ENCODE measurements at places on chromosomes 4 and X. TPM values are rescaled to one million over a fixed set of nuclear protein-coding genes. Genes with fewer than 3 reads are reported as not detected.

DNA sequence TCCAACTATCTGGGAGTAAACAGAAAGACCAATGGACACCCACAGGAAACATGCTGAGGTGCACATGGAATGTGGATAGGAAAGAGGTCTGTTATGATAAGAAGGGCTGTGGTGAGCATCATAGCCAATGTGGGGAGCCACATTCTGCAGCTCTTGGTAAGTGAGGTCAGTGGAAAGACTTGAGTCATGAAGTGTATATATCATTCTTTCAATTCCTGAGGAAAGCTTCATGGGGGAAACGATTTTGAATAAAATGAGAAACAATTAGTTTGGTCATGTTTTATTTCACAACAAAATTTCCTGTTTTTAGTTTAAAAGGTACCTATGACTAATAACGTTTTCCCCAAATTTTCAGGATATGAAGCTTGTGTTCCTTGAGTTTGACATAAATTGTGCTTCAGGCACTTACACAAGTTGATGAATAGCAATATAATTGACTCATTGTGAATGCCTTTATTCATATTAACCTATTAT lies 41.4 kb upstream of the RASSF6 start:
- peaks cover 2% of the 10 kb centered on the region for H3K27me3 ChIP-seq
- peak; percentile 23 for DNase-seq
- H3K4me3 ChIP-seq, result no peak overlapping the region
- no peaks in the 10 kb centered on the region for H3K36me3 ChIP-seq

DNA sequence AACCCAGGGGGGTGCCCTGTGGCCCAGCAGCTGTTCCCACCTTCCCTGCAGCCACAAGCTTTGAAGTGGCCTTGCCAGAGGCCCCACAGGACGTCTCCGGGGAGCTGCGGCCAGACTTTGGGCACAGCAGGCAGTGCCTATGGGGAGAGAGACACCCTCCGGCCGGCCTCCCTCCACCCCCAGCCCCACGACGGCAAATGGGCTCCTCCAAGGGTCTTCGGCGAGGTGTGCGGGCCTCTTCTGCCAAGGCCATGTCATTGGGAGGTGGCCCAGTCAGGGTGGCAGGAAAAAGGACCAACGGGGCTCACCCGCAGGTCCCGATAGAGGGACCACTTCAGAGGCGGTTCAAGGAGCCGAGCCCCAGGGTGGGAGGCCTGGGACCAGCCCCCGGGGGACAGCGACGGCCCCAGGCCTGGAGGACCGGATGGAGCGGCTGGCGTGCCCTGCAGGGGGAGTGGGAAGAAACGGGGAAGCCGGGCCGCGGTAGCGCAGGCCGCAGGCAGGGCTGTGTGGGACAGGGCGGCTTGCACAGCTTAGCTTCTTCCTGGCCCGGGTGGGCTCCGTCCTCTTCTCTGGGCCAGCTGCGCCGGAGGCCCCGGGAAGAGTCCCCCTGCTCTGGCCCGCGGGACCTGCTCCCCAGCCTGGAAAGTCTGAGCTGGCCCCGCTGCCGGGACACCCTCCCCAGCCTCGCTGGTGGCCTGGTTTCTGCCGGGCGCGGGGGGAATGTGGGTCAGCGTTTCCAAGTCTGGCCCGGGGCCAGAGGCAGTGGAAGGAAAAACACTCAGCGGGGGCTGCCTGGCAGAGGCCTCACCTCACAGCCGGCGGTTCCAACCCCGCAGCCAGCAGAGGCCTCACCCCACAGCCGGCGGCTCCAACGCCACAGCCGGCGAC lies 21.9 kb upstream of the SPON2 start:
- peaks cover 5% of the 10 kb centered on the region for H3K36me3 ChIP-seq
- DNase-seq, result peak; percentile 4
- H3K27me3 ChIP-seq, result no peaks in the 10 kb centered on the region
- H3K4me3 ChIP-seq, result no peak overlapping the region

GRCh38 chr4:14115106-14115505 lies 487.6 kb upstream of the BOD1L1 start:
- peaks cover 7% of the 10 kb centered on the region for H3K4me1 ChIP-seq
- DNase-seq, result no peak
- peaks cover 3% of the 10 kb centered on the region for H3K27me3 ChIP-seq
- H3K4me3 ChIP-seq, result no peak overlapping the region

DNA sequence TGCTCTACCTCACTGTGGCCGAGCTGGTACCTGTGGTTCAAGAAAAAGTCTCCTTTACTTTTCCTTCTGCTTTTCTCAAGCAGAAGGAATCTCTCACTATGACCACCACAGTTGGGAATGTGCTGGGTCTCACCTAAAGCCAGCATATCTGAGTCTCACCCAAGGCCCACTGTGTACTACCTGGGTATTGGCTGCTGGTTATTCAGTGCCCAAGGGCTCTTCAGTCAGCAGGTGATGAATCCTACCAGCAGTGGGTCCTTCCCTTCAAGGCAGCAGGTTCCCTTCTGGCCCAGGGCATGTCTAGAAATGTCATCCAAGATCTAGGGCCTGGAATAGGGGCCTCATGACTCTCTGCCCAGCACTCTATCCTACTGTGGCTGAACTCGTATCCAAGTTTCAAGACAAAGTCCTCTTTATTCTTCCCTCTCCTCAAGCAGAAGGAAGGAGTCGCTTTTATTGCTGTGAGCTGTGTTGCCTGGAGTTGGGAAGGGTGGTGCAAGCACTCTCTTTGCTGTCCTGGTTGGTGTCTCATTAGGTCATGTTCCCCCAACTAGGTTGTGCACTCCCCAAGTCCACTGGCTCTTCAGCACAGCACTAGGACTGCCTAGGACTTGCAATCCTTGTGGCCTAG lies 6.1 kb downstream of the CXCL10 start:
- no peak for DNase-seq
- H3K27ac ChIP-seq, result no peak overlapping the region

GRCh38 chr4:56513517-56513916 lies 7.9 kb downstream of the ARL9 start:
- H3K4me3 ChIP-seq, result no peak overlapping the region
- no peaks in the 10 kb centered on the region for H3K36me3 ChIP-seq
- H3K27ac ChIP-seq, result no peak overlapping the region
- H3K4me1 ChIP-seq, result no peaks in the 10 kb centered on the region

GRCh38 chr4:145709843-145710242 lies 29.9 kb downstream of the C4orf51 start:
- no peaks in the 10 kb centered on the region for H3K27me3 ChIP-seq
- H3K4me1 ChIP-seq, result peaks cover 14% of the 10 kb centered on the region
- no peak overlapping the region for H3K4me3 ChIP-seq
- DNase-seq, result peak; percentile 19
- H3K27ac ChIP-seq, result peak overlapping the region; percentile 40
- peaks cover 2% of the 10 kb centered on the region for H3K36me3 ChIP-seq

GRCh38 chrX:18753631-18754030 lies 46.2 kb downstream of the PPEF1 start:
- H3K4me3 ChIP-seq, result no peak overlapping the region
- H3K27me3 ChIP-seq, result no peaks in the 10 kb centered on the region
- no peak overlapping the region for H3K27ac ChIP-seq
- DNase-seq, result no peak
- no peaks in the 10 kb centered on the region for H3K36me3 ChIP-seq
- H3K4me1 ChIP-seq, result no peaks in the 10 kb centered on the region

DNA sequence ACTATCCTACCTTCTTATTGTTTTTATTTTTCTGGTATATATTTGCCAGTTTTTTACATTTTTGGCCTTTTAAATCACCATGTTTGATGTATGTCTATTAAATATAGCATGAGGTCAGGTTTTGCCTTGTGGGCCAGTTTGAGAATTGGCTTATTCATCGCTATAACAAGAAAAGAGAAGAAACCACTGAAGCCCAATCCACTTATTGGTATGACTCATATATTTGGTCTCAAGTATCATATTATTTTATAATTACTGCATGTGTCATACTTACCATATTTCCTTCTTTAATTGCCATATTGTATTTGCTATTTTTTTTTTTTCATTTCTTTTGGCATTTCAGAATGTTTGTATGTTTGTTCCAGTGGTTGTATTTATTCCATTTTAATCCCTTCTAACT lies 99.3 kb downstream of the IRF2 start:
- H3K27ac ChIP-seq, result no peak overlapping the region
- DNase-seq, result no peak
- no peak overlapping the region for H3K4me3 ChIP-seq
- H3K36me3 ChIP-seq, result no peaks in the 10 kb centered on the region
- H3K27me3 ChIP-seq, result no peaks in the 10 kb centered on the region

DNA sequence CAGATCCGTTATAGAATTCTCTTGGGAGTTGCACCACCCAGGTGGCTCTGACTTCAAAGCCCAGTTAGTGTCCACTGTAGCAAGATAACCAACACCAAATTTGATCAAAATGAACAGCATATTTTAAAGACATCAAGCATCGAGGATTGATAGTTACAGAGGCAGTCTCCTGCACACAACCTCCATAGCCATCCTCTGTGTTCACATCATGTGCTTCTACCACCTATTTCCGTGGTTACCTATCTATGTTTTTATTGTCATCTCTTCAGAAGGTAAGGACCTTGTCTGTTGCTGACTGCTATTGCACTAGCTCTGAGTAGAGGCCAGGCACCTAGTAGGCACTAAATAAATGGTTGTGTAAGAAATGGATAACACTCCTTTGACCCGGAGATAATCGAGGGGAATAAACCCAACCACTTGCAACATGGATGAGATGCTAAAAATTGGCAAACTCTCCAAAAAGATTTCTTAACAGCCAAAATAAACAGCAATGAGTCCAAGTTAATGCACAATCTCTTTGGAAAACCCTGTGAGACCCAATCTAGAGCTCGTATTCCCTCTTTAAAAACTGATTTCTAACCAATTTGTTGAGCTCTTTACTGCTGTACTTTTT lies 14.7 kb upstream of the C1QTNF7 start:
- H3K4me3 ChIP-seq, result no peak overlapping the region
- H3K36me3 ChIP-seq, result no peaks in the 10 kb centered on the region
- H3K27ac ChIP-seq, result no peak overlapping the region
- peaks cover 44% of the 10 kb centered on the region for H3K4me1 ChIP-seq
- DNase-seq, result no peak

DNA sequence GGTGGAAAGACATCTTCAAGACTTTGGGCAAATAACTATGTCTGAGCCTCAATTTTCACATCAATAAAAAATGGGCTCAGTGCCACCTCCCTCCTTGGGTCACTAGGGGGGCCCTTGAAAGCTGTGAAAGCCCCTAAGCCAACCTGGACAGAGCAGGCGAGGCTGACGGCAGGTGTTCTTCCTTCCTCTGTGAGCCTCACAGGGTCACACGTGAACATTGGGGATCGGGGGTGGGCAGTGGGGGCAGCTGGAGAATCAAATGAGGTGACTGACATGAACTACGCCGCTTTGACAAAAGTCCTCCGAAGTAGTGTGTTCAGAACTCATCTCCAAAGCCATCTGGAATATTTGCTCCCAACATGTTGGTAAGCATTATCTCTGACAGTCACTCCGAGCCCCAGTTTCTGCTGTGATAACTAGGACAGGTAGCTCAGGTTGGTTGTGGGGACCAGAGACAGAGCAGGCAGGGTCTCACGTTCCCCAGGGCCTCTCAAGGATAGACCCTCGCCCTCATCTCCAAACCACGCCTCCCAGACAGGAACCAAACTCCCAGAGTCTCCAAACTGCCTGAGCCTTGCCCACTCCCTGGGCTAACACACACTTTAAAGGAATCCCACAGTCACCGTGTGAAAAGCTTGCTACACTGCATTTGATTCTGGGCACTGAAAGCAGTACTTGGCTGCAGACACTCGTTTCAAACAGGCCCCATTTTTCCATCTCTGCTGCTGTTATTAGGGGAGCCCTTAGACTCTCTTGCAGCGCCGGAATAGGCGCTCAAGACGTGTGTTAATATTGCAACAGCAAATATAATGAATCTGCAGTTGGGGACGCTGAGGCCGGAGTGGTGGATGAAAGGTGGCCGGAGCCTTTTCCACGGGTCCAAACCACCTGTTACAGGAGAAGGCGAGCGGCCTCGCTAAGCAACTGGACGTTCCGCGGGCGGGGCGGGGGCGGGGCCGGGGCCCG lies 717 bp upstream of the WFS1 start:
- H3K4me1 ChIP-seq, result peaks cover 16% of the 10 kb centered on the region
- no peak for DNase-seq
- peak overlapping the region; percentile 70 for H3K4me3 ChIP-seq
- H3K27ac ChIP-seq, result no peak overlapping the region

DNA sequence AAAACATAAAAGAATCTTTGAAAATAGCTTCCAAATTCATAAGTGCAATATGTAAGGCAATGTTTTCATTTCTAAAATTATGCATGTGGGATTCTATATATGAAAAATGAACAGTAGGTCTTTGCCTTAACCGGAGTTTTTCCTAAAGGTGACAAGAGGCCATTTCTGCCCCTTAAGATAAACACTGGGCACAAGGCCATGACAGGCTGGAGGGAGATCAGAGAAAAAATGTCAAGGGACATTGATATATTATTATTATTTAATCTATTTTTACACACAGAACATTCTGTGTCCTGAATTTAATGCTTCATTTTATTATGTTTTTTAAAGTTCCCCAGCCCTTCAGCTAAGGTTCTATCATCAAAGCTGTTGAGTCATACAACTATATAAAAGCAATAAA lies 118.8 kb downstream of the CHM start:
- peaks cover 9% of the 10 kb centered on the region for H3K4me1 ChIP-seq
- H3K4me3 ChIP-seq, result no peak overlapping the region
- DNase-seq, result no peak
- no peak overlapping the region for H3K27ac ChIP-seq
- no peaks in the 10 kb centered on the region for H3K27me3 ChIP-seq

GRCh38 chr4:1012034-1012739 lies 761 bp downstream of the FGFRL1 start:
- no peaks in the 10 kb centered on the region for H3K36me3 ChIP-seq
- peaks cover 9% of the 10 kb centered on the region for H3K4me1 ChIP-seq
- peaks cover 19% of the 10 kb centered on the region for H3K27me3 ChIP-seq
- DNase-seq, result peak; percentile 53
- no peak overlapping the region for H3K27ac ChIP-seq

- no peak overlapping the region for H3K4me3 ChIP-seq
- DNase-seq, result no peak
- H3K27me3 ChIP-seq, result no peaks in the 10 kb centered on the region
- no peaks in the 10 kb centered on the region for H3K36me3 ChIP-seq
- H3K27ac ChIP-seq, result no peak overlapping the region
These were observed 155.8 kb downstream of the PPARGC1A start for GRCh38 chr4:23734000-23734399.

DNA sequence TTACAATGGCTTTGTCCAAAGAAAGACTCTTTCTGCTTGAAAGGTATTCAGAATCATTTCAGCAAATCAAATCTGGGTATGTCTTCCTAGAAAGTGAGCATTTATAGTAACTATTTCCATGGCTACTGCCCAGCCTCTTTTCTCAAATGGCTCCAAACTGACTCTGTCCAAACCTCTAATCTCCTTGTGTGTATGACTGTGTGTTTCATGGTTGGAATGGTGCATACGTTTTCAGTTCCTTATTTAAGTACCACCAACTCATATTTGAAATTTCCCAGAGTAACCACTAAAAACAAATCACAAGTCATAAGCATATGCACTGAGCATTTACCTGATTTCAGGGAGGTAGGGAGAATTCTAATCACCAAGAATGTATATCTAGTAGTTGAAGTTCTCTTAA lies 106.0 kb downstream of the TMEM144 start:
- H3K4me3 ChIP-seq, result no peak overlapping the region
- H3K36me3 ChIP-seq, result no peaks in the 10 kb centered on the region
- no peaks in the 10 kb centered on the region for H3K4me1 ChIP-seq
- no peak for DNase-seq
- peaks cover 4% of the 10 kb centered on the region for H3K27me3 ChIP-seq

Gene TRIM61
- 1.2 TPM for total RNA-seq

Gene ADRA2C
- not detected for total RNA-seq

Gene COL4A6
- not detected for total RNA-seq

Gene RTL9
- 0.14 TPM for total RNA-seq

Gene POF1B
- not detected for total RNA-seq

Gene BMP3
- not detected for total RNA-seq

Gene GRIA3
- total RNA-seq, result not detected
